Stimulated activated CD4-positive, alpha-beta T cell treated with anti-CD3 and anti-CD28 coated beads, TNF-alpha, amount 100 ng/mL, for 48 hours (primary cell): ENCODE measurements at places on chromosomes 3 and 15.
A peak's percentile ranks its signal among the peaks of the same experiment; 100 is the strongest.

DNA sequence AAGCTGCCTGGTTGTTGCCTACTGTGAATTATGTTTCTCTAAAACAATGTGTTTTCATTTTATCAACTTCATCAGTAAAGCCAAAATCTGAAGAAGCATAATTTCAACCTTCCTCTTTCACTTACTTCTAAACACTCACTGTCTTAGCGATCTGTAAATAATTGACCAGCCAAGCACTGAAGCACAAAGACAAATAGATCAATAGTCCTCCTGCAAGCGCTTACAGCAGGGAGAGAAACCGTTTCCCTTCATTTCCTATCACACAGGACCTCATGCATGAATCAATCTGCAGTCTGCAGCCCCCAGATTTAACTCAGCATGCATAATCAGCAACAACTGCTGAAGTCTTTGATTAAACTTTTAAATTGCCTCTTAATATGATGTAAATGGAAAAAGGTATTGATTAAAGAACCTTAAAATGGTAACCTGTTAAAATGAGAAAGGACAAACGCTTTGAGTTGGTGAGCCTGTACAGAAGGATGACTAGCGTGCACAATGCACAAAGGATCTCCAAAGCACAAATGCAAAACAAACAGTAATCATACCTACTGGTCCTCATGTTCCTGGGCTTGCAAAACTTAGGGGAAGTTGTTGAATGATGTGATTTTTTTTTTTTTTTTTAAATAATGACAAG is 370.2 kb upstream of the ZNF385D start:
- no peak for DNase-seq

DNA sequence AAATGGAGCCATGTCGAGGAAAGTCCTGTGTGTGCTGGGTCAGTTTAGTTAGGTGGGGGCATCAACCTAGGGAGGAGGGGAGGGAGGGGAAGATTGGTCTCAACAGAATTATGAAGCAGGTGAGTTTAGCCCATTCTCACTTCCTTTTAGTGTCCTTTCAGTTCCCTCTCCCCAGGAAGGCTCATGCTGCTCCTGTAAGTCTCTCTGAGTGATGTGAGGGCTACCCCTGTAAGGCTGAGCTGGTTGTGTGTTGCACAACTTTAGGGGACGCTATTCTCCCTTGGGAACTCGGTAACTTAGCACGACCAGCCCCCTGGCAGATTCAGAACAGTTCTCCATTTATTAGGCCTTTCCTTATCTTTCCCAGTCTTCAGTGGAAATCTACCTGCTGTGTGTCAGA is 21.2 kb downstream of the IL5RA start:
- DNase-seq, result no peak

GRCh38 chr3:137471130-137471529 is 293.0 kb upstream of the SOX14 start:
- DNase-seq, result no peak

GRCh38 chr3:98445949-98446406 is 17.0 kb upstream of the OR5K1 start:
- DNase-seq, result no peak

DNA sequence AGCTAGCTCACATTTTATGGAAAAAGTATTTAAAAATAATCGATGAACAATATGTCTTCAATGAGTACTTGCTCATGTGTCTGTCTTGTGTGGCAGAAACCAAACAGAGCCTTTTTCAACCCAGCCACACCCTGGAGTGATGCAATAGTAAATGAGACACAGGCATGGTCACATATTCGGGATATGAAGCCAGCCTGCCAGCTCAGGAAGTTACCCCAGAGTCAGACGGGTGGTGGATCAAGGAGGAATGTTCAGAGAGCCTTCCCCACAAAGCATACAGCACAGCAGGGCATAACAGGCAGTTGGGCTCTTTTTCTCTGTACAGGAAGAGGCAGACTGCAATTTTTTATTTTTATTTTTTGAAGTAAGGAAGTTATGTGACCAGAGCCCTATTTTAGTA is 27.3 kb downstream of the LARP6 start:
- DNase-seq, result no peak

DNA sequence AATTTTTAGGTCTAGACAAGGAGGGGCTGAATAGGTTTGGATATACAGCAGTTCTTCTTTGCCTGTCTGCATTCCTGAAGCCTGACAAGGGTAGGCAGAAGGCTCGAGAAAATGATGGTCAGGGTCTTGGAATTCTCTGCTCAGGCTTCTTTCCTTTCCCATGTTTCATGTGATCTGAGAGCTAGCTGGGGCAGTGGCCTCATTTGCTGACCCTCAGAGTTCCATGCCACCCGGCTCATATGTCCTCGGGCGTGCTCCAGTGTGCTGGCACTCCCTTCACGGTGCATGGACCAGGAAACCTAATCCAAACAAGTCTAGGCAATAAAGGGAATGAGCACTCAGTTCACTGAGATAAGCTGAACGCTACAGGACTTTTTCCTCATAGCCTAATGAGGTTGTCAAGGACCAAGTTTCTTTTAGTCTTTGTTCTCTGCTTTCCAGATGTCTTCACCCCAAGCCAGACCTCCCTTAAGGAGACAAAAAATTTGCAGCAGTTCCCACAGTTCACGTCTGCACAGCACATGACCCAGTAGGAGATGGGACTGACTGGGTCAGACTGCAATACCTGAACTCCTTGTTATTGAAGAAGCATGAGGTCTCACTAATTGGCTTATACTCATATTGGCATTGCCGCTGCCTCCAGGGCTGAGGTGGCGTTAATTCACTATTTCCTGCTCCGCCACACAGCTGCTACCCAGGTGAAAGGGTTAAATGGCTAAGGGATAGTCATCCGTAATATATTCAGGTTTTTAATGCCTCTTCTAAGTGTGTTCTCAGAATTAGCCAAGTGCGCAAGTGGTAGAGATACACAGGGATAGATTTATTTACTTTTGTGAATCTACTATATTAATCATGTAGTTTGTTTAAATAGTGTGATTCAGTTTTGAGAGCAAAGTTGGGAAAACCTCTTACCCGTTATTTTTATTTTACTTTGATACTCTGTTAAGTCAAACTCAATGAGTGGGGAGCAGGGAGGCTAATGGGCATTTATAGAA is 15.3 kb upstream of the RTP4 start:
- no peak for DNase-seq

GRCh38 chr3:14418296-14419250 is 16.2 kb downstream of the SLC6A6 start:
- DNase-seq, result no peak

GRCh38 chr3:102400142-102400541 is 34.7 kb upstream of the ZPLD1 start:
- DNase-seq, result no peak

DNA sequence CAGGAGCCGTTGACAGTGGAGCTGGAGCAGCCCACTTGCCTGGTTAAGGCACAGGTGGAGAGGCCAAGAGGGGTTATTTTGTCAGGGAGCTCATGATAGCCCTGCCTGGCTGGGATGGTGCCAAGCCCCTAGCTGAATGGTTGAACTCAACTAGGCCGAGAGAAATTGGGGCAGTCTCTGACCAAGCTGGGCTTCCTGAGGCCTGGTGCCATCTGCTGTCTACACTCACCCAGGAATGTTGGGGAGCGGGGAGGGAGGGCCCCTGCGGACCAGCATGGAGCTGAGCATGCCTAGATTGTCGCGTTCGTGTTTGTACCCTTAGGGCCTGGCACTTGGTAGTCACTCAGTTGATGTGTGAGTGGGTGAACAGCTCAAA is 1.2 kb downstream of the BRPF1 start:
- DNase-seq, result no peak

DNA sequence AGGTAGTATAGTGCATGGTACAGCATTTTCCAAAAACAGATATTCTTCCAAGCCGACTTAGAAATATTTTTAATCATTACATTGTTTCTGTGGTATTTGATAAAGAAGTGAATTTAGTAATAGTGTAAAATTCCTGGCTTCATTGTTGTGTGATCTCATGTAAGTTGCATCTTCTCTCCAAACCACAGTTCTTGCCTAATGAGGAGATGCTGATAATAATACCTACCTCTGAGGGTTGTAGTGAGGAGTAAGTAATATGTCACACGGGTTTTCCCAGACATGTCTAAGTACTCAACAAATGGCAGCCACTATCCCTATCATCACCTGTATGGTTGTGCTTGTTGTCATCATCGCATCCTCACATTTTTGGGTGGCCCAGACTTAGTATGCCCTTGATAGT is 167.3 kb downstream of the SLCO3A1 start:
- no peak for DNase-seq

DNA sequence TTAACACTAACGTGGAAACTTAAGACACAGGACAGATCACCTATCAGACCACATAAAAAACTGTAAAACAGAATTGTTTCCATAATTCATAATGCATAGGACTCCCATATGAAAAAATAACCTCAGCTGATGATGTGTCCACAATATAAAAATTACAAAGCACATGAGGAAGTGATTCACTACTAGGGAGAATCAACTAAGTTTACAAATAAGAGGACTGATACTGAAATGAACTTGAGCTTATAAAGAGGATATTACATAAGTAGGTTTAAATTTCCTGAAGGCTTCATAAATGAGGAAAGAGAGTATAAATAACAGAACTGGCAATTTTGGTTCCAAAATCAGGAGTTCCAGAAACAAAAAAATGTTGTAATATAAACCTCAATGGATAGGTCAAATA is 111.9 kb downstream of the SAMMSON start:
- DNase-seq, result no peak

- DNase-seq, result peak; percentile 12
Observed at GRCh38 chr3:170356596-170357175, 829 bp upstream of the SKIL start.

GRCh38 chr3:168647582-168647981 is 551.9 kb upstream of the GOLIM4 start:
- DNase-seq, result no peak
